Skin of body (tissue), 3 donors: ENCODE measurements at places on chromosomes 13 and 19. TPM values are rescaled to one million over a fixed set of nuclear protein-coding genes. Genes with fewer than 3 reads are reported as not detected.

Gene APC2
- total RNA-seq: 0.59 TPM

Gene SLC1A6
- total RNA-seq: 11.4 TPM

Gene RNF225
- total RNA-seq: 0.99 TPM

Gene LGALS14
- total RNA-seq: not detected

Gene DCT
- total RNA-seq: 28.3 TPM

Gene DAND5
- total RNA-seq: not detected

Gene ZBTB45
- 3.7 TPM for total RNA-seq

Gene KLK10
- 22.4 TPM for total RNA-seq

Gene DENND1C
- total RNA-seq: 0.69 TPM

Gene FGF14
- 1.6 TPM for total RNA-seq

Gene KIR2DL4
- not detected for total RNA-seq

Gene C19orf67
- not detected for total RNA-seq

Gene PGLYRP2
- total RNA-seq: 1.1 TPM

Gene TNFSF13B
- total RNA-seq: 3.9 TPM

Gene AMER2
- total RNA-seq: 0.49 TPM

Gene TMC4
- 1.8 TPM for total RNA-seq

Gene S1PR5
- 6.6 TPM for total RNA-seq

Gene GNG8
- not detected for total RNA-seq

Gene DACT3
- 6.7 TPM for total RNA-seq

Gene RPS19
- 470 TPM for total RNA-seq

Gene FPR3
- total RNA-seq: 2.2 TPM

Gene CYP4F2
- 0.89 TPM for total RNA-seq

Gene SPTBN4
- 1.2 TPM for total RNA-seq

Gene FUT1
- total RNA-seq: 2.9 TPM

Gene CYP2A7
- not detected for total RNA-seq

Gene CEACAM8
- 4.8 TPM for total RNA-seq

Gene CYP4F8
- 1.8 TPM for total RNA-seq

Gene PEX11G
- total RNA-seq: 1.1 TPM

Gene GDF15
- 5.8 TPM for total RNA-seq
